ENCODE measurements at places on chromosomes 1 and 21.

DNA sequence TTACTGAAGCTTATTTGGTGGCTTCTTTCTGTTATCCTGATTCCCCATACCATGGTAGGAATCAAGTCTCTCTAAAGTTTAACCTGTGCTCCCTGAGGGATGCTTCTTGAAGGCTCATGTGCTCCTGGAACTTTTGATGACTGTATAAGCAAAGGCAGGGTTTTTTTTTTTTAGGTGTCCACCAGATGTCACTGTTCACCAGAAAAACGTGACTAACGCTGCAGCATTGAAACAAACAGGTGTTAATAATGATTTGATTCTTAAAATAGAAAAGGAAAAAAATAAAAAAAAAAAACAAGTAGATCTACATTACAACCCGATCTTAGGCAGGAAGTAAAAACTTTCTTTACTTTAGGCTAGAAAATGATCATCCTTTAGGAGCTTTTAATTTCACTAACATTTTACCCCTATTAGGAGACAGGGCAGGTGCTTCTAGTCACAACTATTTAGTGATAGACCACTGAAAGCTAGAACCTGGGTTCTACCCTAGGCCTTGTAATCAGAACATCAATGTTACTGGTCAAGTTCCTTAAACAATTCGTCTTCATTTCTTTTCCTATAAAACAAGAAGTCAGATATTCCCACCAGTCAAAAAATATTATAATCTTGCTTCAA is 223.0 kb downstream of the PLA2G4A start:
- H3K4me3 ChIP-seq: no peak overlapping the region
- DNase-seq: no peak
- H3K27me3 ChIP-seq: no peaks in the 10 kb centered on the region
- H3K4me1 ChIP-seq: peaks cover 6% of the 10 kb centered on the region
- no peak overlapping the region for H3K27ac ChIP-seq

DNA sequence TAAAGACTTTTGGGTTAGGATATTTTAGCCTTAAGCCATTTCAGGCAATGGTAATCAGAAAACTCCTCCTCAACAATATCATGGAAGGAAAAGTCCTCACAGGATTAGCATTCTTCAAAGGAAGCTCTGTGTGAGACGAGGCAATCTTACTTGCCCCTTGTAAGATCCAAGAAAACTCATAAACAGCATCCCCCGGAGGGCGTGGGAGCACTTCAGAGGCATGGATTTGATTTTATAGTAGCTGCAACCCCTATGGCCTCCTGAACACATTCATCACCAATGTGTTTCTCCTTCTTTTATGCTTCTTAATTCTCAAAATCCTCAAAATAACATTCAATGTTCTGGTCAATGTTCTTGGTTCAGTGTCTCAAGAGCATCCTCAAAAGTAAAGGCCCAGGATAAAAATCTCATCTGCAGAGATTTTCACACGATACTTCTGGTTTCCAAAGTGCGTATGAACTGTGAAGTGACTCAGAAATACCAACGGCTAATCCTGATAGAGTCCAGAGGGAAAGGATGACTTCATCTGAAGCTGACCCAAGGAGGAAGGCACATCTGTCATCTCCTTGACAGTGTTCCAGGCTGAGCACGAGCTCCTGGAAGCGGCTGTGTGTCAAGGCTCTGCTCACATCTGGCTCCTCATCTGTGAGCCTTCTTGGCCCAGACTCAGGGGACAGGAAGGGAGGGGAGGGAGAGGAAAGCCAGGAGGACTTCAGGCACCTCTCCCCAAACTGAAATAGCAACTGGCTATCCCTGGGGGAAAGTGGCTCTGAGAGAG is 49.3 kb upstream of the PSEN2 start:
- no peaks in the 10 kb centered on the region for H3K36me3 ChIP-seq
- H3K4me1 ChIP-seq: peaks cover 8% of the 10 kb centered on the region
- DNase-seq: peak; percentile 75
- no peak overlapping the region for H3K27ac ChIP-seq

- H3K4me1 ChIP-seq: peaks cover 24% of the 10 kb centered on the region
- no peak overlapping the region for H3K4me3 ChIP-seq
- H3K27ac ChIP-seq: no peak overlapping the region
- DNase-seq: no peak
- no peaks in the 10 kb centered on the region for H3K36me3 ChIP-seq
Observed at GRCh38 chr1:30763651-30764248, 6.2 kb upstream of the LAPTM5 start.

- no peak overlapping the region for H3K4me3 ChIP-seq
- H3K4me1 ChIP-seq: peaks cover 2% of the 10 kb centered on the region
- no peak overlapping the region for H3K27ac ChIP-seq
- H3K36me3 ChIP-seq: no peaks in the 10 kb centered on the region
- DNase-seq: no peak
- no peaks in the 10 kb centered on the region for H3K27me3 ChIP-seq
Observed at GRCh38 chr1:115199416-115200132, 110.3 kb upstream of the TSPAN2 start.

- no peaks in the 10 kb centered on the region for H3K27me3 ChIP-seq
- DNase-seq: no peak
- H3K4me1 ChIP-seq: no peaks in the 10 kb centered on the region
- H3K36me3 ChIP-seq: peaks cover 13% of the 10 kb centered on the region
Observed at GRCh38 chr1:173862769-173863223, 5.0 kb downstream of the GAS5 start.

DNA sequence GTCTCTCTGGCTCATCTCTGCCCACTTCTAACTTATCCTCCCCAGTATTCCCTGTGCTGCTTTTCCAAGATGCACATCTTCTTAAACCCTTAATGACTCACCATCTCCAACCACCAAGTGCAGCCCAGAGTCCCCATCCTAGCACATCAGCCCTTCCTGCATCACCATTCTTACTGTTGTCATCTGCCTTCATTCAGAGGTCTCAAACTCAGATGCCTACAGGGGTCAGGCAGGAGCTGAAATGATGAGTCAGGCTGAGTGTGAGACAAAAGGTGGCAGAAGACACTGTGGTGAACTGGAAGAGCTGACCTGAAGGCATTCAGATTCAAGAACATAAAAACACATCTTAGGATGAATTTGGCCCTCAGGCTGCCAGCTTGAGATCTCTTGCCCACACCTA is 34.6 kb downstream of the OLFML2B start:
- no peak overlapping the region for H3K27ac ChIP-seq
- no peak overlapping the region for H3K4me3 ChIP-seq
- no peaks in the 10 kb centered on the region for H3K27me3 ChIP-seq

- H3K27ac ChIP-seq: no peak overlapping the region
- no peak for DNase-seq
- H3K4me1 ChIP-seq: peaks cover 3% of the 10 kb centered on the region
Observed at GRCh38 chr1:55001311-55001710, 2.6 kb downstream of the BSND start.
